ENCODE measurements at places on chromosomes 13 and 19.

DNA sequence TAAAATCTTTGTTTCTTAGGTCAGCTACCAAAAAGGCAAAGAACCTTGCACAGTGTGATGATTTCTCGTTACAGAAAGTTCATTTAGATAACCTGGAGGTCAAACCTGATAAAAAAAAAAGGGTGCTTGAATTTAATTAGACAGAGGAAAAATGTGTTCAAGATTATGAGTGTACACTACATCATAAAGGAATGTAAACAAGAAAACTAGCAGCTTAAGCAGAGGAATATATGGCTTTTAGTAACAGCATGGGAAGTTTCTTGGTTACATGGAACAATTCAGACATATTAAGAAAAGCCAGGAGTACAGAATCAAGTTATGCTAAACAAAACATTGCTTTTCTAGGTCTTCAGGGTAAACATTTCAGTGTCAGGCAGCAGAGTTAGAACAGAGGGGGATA lies 32.9 kb downstream of the ING1 start:
- no peak for DNase-seq

GRCh38 chr13:110274687-110275086 lies 32.3 kb downstream of the COL4A1 start:
- DNase-seq: no peak

DNA sequence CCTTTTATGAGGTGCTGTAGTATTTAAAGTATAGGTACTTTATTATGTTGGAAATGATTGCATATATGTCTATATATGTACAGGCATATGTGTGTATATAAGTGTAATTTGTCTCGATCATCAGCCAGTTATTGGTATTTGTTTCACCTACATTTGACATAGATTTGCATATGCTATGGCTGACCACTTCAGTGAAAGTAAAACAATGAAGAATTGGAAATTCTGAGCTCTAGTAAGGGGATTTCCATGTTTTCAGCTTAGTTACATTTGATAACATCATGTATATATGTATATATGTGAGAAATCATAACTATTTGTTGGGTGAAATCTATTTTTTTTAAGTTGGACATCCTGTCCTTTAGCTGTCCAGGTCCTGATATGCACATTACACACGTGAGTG lies 1303.9 kb downstream of the EFNB2 start:
- no peak for DNase-seq

GRCh38 chr19:36838784-36839324 lies 667 bp upstream of the ZNF790 start:
- no peak for DNase-seq

- no peak for DNase-seq
Observed at GRCh38 chr19:45872095-45872919, 8.2 kb downstream of the FOXA3 start.

- no peak for DNase-seq
Observed at GRCh38 chr19:483332-484072, 12.8 kb upstream of the MADCAM1 start.

GRCh38 chr13:98447881-98448641 lies 128.8 kb downstream of the STK24 start:
- DNase-seq: no peak

GRCh38 chr19:28638445-28638844 lies 574.5 kb downstream of the UQCRFS1 start:
- DNase-seq: no peak

DNA sequence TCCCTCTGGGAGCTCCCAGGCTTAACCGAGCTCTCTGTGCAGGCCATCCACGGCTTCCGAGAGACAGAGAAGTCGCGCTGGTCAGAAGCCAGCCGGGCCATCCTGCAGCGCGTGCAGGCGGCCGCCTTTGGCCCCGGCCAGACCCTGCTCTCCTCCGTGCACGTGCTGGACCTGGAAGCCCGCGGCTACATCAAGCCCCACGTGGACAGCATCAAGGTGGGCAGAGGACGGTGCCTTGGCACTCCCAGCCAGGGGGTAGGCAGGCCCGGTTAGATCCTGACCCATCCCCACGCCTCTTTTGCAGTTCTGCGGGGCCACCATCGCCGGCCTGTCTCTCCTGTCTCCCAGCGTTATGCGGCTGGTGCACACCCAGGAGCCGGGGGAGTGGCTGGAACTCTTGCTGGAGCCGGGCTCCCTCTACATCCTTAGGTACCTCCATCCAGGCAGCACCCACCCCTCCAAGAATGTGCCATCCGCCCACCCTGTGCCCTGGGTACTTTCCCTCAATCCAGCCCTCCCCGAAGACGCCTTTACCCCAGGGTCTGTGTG lies 1.5 kb downstream of the PSPN start:
- no peak for DNase-seq

GRCh38 chr19:53965091-53965490 lies 2.4 kb downstream of the CACNG8 start:
- DNase-seq: no peak
